Dorsolateral prefrontal cortex (tissue), 122 donors: ENCODE measurements at places on chromosomes 7 and 10. TPM values are rescaled to one million over a fixed set of nuclear protein-coding genes. Genes with fewer than 3 reads are reported as not detected.

OPALIN gene
- total RNA-seq: 31.2 TPM

PDE6C gene
- not detected for total RNA-seq

CNPY1 gene
- not detected for total RNA-seq

SPDYE9 gene
- total RNA-seq: not detected

OR2A12 gene
- not detected for total RNA-seq

TBXAS1 gene
- 14.0 TPM for total RNA-seq

GRIFIN gene
- total RNA-seq: not detected

HMX2 gene
- total RNA-seq: not detected

EZH2 gene
- 4.4 TPM for total RNA-seq

NPFFR1 gene
- total RNA-seq: 2.8 TPM

SPDYE6 gene
- not detected for total RNA-seq

IFIT1 gene
- total RNA-seq: 47.4 TPM

EPHA1 gene
- total RNA-seq: 0.62 TPM

AZGP1 gene
- 30.5 TPM for total RNA-seq

PILRB gene
- total RNA-seq: 85.2 TPM

KLF14 gene
- total RNA-seq: not detected

CALN1 gene
- 37.0 TPM for total RNA-seq

TMEM213 gene
- not detected for total RNA-seq
